Fibroblast of skin of left quadriceps (primary cell): ENCODE measurements at places on chromosomes 3 and 15.
A peak's percentile ranks its signal among the peaks of the same experiment; 100 is the strongest.

- no peak for DNase-seq
Measured at GRCh38 chr3:17518189-17519059, 224.0 kb downstream of the TBC1D5 start.

GRCh38 chr3:126945171-126945721, 37.7 kb upstream of the PLXNA1 start:
- DNase-seq: no peak

DNA sequence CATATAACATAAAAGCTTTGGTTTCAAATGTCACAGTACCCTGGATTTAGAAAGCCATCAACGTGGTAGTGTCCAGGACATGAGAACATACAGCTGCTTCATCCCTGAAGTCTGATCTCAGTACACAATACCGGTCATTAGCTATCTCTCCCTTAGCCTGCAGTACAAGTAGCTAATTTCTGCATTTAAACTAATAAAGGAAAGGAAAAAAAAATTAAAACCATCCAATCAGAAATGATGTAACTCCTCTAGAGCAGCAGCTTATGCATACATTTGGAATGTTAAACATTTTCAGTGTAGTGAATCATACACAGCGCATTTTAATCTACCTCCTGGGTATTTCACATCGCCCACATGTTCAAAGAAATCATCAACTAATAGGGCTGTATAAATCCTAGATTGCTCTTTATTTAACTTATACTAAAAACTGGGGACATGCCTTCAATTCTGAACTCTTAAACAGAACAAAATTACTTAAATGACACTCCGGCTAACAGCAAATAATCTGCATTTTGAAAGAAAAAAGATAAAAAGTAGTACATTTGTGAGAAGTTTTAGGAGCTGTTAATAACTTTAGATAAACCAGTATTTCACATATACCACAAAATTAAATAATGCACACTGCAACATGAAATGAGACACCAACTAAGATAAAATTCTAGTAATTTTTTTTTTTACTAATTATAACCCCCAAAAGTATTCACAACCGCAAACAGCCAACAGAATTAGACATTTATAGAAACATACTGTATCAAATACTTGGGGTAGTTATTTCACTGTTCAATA, 3.7 kb downstream of the IGF2BP2 start:
- peak; percentile 90 for DNase-seq

DNA sequence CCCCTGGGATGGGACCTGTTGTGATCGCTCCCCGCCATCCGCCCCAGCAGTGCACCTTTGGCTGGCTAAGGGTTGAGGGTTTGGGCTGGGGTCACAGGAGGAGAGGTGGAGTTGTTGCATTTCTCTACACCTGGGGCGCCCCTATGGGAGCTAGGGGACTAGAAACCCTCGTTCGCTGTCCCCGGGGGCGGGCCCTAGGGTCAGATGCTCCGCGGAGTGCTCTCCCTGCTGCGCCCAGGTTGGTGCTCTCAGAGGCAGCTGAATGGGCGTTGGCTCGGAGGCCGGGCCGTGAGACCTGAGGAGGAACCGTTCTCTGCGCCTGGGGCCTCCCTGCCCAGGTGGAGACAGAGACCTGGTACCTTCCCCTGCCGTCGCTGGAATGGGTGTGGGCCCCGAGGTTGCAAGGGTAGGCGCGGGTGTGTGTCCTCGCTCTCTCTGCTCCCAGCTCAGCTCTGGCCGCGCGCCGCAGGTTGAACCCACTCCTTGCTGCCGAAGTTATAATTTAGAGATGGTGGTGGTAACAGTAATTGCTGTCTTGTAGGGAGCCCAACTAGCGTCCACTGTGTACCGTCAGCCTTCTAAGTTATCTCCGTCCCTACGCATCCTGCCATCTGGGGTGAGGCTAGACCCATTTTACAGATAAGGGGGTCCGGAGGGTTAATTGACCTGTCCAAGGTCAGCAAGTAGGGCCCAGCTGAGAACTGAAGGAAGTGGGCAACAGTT, 965 bp downstream of the FLNB start:
- no peak for DNase-seq

DNA sequence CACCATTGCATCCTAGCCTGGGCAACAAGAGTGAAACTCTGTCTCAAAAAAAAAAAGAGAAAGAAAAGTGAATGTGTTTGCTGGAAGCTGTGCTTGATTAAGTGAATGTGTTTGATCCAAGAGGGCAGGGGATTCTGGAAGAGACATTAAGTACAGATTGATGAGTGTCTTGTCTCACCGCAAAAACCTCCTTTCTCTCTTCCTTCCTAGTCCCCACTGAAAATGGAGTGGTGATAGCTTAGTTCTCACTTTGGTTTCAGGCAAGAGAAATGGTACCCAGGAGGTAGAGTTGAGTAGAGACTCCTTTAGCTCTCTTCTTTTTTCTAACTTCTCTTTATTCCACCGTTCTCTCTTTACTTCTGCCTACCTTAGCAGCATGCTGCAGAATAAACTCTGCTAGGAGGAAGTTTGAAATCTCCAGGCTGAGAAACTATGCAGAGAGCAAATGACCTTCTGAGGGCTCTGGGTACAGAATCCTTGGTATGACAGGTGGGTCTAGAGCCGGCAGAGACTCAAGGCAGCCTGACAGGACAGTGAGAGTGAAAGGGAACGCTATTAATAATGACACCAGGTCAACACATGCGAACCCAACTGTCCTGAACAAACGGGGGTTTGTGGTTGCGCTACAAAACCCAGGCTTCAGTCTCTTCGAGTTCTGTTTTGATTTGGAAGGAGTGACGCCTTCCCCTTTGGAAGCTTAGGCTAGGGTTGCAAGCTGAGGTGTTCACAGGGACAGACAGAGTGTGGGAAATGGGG, 74.9 kb downstream of the SMAD3 start:
- no peak for DNase-seq

- no peak for DNase-seq
Measured at GRCh38 chr15:99224372-99225214, 24.8 kb downstream of the TTC23 start.
